NCI-H1105 treated with DMSO at 0.1 percent for 48 hours (cell line): ENCODE measurements at places on chromosomes 5 and 9.

GRCh38 chr9:129803676-129804060, 684 bp downstream of the TOR1B start:
- no peak for DNase-seq

DNA sequence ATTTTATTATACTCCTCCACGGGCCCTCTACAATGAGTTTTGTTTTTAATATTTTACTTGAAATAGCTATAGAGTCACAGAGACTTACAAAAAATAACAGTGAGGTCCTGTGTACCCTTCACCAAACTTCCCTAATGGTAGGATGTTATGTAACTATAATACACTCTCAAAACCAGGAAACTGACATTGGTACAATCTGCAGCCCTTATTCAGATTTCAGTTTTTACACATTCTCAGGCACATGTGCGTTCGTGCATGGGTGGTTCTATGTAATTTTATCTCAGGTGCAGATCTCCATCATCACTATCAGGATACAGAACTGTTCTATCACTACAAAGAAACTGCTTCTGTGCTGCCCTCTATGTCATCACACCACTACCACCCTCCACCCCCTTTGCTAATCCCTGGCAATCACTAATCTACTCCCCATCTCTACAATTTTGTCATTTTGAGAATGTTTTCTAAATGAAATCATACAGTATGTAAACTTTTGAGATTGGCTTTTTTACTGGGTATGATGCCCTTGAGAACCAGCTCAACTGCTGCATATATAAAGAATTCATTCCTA, 16.4 kb downstream of the RAB14 start:
- no peak for DNase-seq

DNA sequence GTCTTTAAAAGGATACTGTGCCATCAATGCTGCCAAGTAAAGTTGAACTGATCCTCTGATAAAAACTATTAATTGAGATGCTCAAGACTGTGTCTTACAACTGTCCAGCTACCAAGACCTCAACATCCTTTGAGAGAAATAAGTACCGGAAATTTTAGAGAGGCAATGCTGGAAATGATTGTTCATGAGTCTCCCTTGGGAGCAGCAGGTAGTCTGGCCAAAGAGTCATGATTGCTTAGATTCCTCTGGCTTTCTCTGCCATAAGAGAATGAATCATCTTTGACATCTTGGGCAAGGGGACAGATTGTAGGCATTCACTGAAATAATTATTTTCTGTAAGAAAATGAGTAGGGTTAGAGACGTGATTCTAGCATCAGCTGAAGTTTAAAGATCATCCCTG, 466.6 kb upstream of the DAB2 start:
- no peak for DNase-seq

- DNase-seq = no peak
Observed at GRCh38 chr5:114174837-114175236, 187.0 kb upstream of the KCNN2 start.

DNA sequence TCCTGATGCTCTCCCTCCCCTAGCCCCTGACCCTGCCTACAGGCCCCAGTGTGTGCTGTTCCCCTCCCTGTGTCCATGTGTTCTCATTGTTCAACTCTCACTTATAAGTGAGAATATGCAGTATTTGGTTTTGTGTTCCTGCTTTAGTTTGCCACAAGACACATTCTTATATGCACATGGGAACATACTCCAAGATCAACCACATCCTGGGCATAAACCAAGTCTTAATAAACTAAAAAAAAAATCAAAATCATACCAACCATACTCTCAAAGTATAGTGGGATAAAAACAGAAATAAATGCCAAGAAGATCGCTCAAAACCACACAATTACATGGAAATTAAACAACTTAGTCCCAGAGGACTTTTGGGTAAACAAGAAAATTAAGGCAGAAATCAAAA, 11.2 kb upstream of the ZCCHC9 start:
- no peak for DNase-seq

- no peak for DNase-seq
Observed at GRCh38 chr5:146098047-146098446, 7.3 kb downstream of the PLAC8L1 start.
